Kidney epithelial cell (primary cell): ENCODE measurements at places on chromosomes 5 and 9.

DNA sequence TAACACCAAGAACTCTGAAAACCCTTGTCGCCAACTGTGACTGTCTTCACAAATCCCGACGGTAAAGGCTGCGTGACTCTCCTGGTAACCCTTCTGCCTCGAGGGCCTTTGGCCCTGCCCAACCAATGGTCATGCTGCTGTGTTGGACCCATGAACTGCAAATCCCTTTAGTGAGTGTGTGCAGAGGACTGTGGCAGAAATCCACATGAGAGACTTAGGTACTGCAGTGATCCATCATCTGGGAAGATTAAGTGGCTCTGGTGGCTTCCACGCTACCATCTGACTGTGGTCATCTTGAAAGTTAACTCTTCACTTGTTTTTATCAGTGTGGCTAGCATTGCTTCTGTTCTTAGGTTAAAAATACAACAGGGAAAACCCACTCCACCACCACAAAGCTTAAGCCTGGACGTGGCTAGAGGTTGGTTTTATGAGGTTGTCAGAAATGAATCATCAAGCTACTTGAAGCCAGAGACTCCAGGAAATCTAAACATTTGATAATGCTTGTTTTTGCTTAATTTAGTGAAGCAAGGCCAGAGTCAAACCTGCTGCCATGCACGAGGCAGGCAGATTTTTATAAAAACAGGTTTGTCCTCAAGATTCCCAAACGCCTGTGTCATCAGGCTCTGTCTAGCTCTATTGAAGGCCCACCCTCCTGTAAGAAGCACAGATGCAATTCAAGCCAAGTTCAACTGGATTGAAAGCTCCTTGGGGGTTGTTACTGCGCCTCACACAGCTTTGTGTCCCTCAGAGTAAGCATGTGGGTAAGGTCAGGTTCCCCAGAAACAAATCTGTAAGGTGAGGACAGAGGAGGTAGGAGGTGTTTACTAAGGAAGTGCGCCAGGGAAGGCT, 52.7 kb upstream of the ERCC6L2 start:
- DNase-seq, result peak; percentile 93

GRCh38 chr9:133781828-133782135, 43.6 kb upstream of the SARDH start:
- no peak for DNase-seq

DNA sequence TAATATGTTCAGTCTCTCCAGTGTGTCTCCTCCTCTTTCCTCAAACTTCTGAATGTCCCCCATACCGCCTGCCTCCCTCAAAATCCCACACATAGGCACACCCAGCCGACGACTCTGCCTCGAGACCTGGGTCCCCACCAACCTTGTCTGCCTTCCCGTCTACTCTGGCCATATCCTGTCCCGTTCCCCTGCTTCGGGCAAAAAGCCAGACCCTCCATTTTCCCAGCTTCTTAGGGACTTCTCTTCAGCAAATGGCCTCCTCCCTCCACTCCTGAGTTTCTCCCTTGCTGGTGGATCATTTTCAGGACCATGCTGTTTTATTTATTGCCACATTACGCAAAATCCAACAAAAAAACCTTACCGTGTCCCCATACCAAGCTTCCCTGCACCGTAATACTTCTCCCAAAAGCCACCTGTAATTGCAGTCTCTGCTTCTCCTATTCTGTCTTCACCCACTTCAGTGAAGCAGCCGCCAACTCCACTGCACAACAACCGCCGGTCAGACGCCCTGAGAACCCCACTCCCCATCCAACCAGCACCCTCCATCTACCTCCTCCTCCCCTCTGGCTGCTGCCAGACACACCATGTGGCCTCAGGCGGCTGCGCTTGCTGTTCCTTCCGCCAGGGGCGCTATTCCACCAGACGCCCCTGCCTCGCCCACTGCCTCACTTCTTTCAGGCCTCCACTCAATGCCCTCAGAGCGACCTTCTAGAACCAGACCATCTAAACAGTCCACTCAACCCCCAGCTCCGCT, 117.0 kb downstream of the TRPM6 start:
- no peak for DNase-seq

DNA sequence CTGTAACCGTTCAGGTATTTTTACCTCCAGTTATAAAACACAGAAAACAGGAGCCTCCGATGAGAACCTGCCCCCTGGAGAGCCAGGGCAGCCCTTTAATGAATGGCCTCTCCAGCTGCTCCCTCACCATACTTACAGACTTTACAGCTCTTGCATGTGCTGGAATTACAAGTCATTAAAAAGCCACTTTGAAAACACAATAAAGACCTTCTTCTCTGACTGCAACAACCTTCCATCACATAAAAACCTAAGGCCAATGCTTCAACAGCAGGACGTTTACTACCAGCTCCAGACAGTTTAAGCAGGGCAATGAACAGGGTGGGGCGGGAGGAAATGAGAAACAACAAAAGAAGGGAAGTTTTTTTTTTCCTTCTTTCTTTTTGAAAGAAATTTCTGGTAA, 213.8 kb downstream of the MLLT3 start:
- DNase-seq, result no peak

- no peak for DNase-seq
Observed at GRCh38 chr9:109861499-109861898, 81.5 kb downstream of the PALM2AKAP2 start.

- no peak for DNase-seq
Observed at GRCh38 chr5:115069087-115069968, 100.4 kb downstream of the TRIM36 start.

- DNase-seq, result no peak
Observed at GRCh38 chr5:154359221-154359573, 86.6 kb upstream of the SAP30L start.

DNA sequence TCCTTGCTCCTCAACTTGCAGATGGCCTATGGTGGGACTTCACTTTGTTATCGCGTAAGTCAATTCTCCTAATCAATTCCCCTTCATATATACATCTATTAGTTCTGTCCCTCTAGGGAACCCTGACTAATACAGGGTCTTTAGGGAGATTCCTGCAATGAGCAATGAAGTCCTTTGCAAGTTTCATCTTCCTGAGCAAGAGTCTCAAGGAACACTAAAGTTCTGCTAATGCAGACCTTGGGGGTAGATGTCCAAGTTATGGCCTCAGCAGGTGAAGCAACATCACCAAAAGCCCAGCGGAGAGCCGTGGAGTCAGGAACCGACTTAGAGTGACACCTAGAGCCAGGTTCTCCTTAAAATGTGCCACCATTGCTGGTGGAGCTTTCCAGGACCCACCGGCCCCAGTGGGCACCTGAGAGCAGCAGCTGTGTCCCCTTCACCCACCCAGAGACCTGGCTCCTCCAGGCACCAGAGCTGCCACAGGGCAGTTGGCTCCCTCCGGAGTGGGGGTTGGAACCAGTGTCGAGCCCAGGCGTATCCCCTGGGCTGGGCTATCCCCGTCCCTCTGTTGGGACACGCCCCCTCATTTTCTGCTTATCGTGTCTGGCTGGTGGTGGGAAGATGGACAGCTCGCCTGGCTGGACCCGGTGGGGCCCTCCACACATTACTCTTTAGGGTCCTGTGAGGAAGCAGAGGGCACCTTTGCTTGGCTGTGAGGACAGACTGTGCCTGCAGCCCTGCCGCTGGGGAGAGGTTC, 10.9 kb upstream of the FCN1 start:
- DNase-seq, result no peak
